Dorsolateral prefrontal cortex (tissue), 122 donors: ENCODE measurements at places on chromosomes 3 and 15.

GRCh38 chr3:151351648-151352047 is 22.3 kb upstream of the P2RY13 start:
- no peak for DNase-seq

DNA sequence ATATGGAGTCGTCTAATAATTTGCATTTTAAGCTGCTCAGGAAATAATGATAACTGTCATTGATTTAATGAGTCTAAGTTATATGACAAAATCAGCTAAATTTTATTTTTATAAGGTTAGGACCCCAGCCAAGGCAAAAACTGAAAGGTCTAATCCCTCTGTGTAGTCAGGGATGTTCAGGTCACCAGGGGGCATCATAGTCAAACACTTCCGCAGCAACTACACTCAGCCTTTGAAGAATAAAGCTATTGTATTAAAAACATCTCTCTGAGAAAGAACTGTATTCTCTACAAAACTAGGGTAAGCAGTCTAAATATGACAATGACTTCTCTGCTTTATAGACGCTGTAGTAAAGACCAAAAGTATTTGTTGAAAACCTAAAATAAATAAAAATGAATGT is 15.0 kb downstream of the INTS14 start:
- no peak for DNase-seq

DNA sequence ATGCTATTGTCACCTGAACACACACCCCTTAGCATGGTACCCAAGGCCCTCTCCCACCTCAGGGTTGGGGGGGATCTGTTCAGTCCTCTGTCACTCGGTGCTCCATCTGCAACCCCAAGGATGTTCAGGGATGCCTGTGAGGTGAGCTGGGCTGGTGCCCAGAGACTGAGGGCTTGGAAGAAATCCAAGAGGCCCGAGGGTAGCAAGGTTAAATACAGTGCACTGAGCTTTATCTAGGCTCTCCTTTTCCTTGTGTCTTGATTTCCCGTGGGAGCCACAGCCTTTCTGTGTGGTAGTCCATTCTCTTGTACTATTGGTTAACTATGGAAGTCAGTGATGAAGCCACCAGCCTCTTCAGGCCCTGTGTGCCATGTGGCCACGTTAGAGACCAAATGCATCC is 18.7 kb upstream of the WNT5A start:
- DNase-seq: no peak

DNA sequence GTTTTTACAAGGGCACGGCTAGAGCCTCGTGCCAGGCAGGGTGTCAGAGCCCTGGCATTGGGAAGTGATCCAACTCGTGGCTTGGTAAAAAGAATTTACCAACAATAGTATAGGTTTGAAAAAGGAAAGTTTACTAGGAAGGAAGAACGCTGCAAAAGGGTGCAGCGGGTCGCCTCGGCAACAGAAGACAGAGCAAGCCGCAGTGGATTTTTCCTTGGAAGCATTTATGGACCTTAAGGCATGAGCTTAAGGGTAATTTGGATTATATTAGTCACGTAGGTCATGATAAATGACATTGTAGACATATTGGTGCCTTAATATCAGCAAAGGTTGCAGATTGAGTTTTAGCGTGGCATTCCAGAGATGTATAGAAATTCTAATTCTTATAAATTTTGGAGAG is 163.4 kb upstream of the PPP2R3A start:
- no peak for DNase-seq

GRCh38 chr15:62147551-62147950 is 17.5 kb downstream of the C2CD4B start:
- no peak for DNase-seq

GRCh38 chr3:134302674-134303073 is 52.0 kb upstream of the RYK start:
- DNase-seq: no peak

DNA sequence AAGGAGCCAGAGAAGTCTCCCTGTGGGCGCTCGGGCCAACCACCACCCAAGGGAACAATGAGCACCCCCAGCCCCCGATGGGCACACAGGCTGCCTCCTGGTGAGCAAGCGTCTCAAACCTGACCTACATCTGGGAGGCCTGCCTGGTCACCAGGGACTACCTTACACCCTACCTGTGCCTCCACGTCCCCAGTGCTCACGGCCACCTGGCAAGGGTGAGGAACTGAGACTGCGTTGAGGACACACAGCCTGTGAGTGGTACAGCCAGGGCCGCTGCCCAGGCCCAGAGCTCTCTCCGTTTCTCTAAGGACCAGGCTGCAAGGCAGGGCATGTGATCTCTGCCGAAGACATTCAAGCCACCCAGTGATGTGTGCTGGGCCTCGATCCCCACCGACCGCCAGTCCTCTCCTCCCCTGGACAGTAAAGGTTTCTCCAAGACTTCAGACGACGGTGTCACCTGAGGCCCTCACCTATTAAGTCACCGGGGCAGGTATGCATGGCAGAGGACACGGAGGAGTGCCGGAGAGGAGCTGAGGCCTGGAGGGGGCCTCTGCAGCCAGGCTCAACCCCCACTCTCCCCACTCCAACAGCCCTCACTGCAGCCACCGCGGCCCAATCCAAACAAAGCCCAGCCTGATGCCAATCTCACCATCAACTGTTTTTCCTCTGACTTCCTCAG is 2.8 kb downstream of the GOLGA8A start:
- no peak for DNase-seq

DNA sequence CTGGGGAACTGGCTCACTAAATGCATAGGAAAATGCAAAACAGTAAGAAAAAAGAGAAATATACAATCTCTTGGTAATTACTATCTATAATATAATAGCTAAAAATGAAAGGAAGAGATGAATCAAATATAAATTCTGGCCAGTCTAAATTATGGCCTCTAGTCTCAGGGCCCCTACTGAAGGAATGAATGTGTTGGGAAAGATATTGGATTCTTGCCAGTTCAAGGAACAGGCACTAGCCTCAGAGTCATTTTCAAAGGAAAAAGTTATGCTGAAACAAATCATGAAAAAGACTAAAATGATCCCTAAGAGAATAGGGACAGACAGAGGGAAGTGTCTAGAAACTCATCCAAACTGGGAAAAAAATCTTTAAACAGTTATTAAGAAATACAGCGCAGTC is 62.4 kb downstream of the C3orf80 start:
- DNase-seq: no peak

DNA sequence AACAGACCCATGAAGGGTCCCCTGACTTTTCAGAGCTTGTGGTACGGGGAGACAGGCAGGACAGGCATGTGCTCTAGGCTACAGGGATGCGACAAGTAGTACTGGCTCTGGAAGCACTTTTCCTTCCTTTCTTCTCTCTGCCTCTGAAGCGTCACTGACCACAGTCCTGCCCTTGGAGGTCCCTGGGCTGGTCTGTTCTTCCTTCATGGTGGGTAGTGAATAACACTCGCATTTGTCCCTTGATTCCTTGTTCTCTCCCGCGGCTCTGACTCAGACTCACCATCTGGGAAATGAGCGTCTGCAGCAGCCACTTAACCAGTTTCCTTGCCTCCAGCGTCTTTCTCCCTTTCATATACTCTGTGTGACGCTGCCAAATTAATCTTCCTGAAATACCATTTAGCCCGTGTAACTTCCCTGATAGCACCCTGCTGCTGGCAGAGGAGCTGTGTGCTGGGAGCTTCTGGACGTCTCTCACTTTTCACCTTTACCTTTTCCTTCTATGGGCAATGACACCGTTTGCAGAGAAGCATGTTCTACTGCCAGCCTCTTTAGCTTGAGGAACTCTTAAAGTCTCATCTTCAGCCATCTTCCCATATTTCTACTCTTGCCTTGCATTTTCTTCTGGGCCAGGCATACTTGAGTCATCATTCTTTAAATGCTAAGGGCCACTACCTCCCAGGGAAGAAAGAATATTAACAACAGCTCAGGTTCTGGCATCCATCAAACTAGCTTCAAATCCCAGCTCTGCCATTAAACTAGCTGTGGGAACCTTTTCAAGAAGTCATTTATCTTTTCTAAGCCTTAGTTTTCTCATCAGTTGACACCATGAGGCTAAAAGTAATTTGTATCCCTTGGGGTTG is 33.6 kb downstream of the TMEM45A start:
- DNase-seq: no peak

DNA sequence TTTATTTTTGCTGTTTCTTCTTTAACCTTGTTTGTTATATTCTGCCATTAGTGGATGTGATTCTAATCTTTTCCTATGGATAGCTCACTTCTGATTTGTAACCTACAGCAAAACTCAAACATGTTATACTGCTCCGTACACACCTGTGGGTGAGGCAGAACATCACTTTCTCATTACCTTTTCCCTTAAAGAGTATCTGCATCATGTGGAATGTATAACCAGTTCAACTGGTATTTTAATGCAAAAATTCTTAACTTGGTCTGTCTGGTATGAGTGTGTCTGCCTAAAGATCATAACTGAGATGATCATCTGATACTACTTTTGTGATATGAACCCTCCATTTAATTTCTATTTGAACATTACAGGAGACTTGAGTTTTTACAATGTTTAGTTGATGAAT is 13.0 kb upstream of the UPK1B start:
- no peak for DNase-seq

DNA sequence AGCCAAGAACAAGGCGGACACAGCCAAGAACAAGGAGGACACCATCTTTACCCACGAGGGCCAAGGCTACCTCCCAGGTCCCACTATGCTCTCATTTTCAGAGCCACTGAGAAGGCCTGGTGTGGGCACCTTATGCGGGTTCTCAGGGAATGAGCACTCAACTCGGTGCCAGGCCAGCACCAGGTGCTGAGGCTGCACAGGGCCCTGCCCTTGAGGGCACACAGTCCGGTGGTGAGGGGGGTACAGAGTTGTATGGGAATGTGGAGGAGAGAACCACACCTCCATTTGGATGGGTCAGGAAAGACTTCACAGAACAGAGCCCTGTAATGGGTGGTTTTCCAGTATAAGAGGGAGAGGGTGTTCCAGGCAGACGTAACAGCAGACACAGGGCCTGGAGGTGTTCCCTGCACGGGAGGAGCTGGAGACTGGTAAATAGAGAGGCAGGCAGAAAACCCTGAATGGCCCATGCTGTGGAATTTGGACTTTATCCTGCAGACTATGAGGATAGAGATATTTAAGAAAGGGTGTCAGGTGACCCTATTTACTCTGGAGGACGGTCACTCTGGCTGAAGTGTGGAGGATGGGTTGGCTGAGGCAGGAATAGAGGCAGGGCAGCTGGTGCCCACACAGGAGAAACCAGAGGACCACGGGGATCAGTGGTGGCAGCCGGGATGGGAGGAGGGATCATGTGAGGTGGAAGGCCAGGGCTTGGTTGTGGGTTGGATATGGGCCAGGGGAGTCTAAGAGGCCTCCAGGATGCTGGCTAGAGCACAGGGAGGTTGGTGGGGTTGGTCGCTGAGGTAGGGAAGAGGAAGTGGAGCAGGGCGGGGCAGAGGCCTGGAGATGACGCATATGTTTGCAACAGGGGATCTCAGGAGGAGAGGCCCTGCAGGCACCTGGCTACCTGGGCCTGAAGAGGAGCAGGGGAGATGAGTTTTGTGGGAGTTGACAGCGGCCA is 34.6 kb downstream of the CRABP1 start:
- DNase-seq: no peak

DNA sequence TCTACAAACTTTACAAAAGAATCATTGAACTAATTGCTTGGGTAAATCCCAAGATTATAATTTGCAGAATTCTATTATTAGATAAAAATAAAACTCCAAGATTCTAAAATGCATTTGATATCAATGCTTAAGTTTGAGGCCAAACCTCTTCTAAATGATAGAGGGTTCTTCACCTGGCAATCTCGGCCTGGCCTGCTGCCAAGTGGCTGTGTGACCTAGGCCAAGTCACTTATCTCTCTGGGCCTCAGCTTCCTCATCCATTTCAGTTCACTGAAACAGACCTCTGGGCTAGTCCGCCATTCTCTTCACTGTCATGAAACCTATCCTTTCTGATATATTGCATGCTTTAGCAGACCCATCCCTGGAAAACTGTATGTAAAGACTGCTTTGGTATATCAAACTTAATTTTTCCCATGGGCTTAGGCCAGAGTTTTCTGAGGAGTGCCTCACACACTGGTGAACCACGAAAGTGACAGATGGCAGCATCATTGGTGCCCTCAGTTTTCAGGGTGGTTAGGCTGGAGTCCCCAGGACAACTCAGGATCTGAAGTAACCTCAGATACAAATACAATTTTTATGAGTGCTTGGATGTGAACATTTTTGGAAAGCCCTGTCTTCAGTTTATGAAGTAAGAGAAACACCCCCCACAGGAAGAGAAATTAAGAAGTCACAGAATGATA is 21.8 kb downstream of the NUDT16 start:
- DNase-seq: no peak

DNA sequence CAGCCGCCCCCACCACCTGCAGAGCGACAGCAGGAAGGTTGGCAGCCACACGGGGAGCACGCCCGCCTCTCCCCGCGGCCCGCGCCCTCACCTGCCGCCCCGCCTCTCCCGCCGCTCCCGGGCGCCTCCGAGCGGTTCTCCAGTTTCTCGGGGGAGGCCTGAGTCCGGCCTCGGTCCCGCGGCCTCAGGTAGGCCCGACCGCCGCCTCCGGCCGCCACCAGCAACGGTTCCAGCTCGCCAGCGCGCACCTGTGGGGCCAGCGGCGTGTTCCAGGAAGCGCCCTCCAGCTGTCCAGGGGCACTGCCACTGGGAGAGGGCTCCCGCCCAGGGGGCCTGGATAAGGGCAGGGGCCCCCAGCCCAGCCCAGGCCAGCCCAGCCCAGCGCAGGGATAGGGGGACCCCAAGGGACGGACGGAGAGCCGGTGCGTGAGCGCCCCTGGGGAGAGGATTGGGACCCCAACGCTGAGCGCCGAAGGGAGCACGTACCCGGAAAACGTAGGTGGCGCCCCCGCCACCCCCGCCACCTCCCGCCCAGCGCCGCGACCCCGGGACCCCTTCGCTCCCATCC is 2.2 kb downstream of the LTK start:
- no peak for DNase-seq

GRCh38 chr15:80736560-80736959 is 41.5 kb downstream of the ABHD17C start:
- DNase-seq: no peak

DNA sequence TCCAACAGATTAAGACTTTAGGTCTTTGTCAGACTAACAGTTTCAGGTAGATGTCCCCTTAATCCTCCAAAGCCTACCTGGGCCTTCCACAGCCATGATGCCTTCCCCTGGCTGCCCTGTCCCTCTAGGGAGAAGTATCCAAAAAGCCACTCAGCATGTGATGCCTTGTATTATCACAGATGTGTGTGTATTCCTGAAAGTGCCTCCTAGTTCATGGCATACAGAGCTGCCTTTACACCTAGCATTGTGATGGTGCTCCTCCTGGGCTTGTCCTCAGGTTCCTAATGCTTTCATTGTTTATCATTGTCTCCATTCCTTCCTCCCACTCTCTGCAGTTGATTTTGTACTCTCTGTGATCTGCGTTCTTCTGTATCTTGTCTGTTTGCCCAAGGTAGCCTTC is 43.6 kb downstream of the CMSS1 start:
- DNase-seq: no peak

GRCh38 chr3:153003441-153003840 is 158.6 kb upstream of the RAP2B start:
- DNase-seq: no peak
